IPS DF 19.7 (cell line): ENCODE measurements at places on chromosomes 3 and 15.

DNA sequence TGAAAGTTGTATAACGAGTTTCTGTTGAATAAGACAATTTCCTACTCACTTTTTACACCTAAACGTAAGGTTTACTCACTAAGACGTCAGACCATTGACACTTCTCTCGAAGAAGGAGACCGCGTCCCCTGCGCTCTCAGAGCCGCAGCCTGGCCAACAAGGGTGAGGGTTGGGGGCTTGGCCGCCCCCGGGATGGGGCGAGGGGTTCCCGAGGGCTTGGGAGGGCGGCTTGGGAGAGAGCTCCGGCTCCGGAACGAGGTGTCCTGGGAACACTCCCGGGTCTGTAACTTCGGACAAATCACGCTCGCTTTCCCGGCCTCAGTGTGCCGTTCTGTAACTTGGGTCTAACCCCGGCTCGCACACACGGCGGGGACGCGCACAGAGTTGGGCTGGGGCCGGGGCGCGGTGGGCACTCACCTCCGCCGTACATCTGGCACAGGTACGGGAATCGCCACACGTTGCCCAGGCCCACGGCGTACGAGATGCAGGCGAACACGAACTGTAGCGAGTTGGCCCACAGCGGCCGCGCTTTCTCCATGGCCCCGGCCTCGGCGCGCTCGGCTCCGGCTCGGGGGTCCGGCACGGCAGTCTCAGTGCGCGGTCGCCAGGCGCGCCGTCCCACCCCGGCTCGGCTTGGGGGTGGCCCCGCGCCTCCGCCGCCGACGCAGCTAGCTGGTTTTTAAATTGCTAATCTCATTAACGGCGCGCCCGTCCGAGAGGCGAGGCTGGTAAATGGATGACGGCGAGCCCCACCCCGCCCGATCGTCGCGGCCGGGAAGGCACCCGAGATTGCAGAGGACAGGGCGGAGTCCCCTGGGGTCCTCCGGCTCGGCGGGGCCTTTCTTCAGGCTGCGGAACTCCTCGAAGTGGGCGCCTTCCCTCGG lies at the start of gene SLC6A20:
Gene SLC6A20, minus strand, starts transcription at position 655 of the 884 bp plus-strand sequence. Its CDS starts 117 bp downstream, at position 538.
- no peak for DNase-seq

DNA sequence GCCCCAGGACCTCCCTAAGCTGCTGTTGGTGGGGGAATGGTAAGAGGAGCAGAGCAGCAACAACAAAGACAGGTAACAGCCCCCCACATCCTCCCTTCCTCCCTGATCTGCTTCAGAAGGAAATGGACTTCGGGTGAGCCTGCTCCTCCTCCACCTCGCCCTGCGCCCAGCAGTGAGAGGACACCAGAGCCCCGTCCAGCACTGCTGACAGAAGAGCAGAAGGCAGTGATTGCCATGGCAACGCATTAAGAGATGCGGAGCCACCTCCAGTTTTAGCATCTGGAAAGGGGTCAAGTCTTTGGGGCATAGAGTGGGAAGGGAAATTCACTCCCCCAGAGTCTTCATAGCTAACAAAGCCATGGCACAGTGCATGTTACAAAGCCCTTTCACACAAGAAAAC lies 77.6 kb upstream of the HRH1 start:
- DNase-seq = no peak

GRCh38 chr15:39589193-39589814 lies 8.4 kb downstream of the THBS1 start:
- no peak for DNase-seq

GRCh38 chr3:127165694-127166485 lies 27.0 kb upstream of the PRR23E start:
- DNase-seq = no peak

GRCh38 chr15:70034596-70034995 lies 63.1 kb downstream of the TLE3 start:
- no peak for DNase-seq

GRCh38 chr3:3170998-3171397 lies 8.5 kb downstream of the CRBN start:
- DNase-seq = no peak

DNA sequence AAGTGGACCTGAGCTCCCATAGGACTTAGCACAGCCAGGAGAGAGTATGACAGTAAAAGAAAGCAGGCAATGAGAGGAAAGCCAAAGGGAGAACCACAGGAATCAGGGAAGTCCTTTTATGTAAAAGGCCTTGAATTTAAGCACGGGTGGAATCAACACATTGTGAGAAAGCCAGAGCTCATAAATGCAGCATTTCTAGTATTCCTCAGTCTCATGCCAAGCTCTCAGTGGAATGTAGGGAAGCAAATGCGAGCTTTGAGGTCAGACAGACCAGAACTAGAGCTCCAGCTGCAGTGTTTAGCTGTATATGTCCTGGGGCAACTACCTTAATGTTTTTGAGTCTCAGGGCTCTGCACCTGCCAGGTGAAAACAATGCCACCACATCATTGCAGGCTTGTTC lies 132.1 kb upstream of the TRIM42 start:
- DNase-seq = no peak
